Caudate nucleus (tissue), 63 donors: ENCODE measurements at places on chromosomes 2 and 18.

- peak; percentile 20 for DNase-seq
Measured at GRCh38 chr18:78722386-78722785, 257.2 kb upstream of the SALL3 start.

- DNase-seq, result no peak
Measured at GRCh38 chr2:63379451-63379850, 208.8 kb downstream of the WDPCP start.

DNA sequence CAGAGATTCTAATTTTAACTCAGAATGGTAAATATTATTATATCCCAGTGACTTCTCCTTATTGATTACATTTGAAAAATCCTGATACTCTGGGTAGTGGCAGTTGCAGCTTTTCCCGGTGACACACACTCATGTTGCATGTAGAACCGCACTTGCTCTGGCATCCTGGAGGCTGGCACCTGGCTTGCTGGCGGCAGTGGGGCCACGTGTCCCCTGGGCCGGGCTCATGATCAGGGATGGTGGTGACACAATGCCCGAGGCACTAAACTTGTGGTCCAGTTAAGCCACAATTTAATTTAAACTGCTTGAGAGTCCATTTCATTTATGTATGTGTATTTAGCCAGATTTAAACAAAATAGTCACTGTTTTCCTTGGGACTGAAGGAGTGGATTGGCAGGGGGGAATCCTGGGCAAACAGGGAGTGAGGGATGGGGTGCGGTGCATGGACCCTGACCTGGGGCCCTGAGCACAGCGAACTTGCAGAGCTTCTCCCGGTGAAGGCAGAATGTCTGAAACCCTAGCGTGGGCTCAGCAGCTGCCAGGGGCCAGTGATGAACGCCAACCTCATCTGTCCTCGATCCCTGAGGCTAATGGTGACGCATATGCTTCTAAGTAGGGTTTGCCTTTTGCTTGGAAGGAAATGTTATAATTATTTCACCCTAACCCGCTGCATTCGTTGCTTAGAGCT, 50.0 kb downstream of the KCNG2 start:
- no peak for DNase-seq

DNA sequence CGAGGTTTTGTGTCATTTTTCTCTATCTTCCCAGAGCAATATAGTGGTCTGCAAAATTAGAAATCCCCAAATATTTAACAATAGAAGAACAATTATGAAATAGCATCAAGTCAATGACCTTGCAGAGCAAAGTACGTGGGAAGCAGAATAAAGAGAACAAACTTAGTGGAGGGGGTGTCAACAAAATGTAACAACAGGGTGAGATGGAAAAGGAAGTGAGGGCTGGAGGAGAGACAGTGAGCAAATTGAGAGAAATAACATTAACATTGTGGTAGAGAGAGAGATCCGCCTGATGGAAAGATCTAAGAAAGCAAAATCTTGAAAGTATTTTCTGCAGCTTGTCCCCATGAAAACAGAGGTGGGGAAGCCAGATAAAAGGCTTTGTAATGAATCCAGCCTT, 23.4 kb downstream of the ARHGAP15 start:
- no peak for DNase-seq

DNA sequence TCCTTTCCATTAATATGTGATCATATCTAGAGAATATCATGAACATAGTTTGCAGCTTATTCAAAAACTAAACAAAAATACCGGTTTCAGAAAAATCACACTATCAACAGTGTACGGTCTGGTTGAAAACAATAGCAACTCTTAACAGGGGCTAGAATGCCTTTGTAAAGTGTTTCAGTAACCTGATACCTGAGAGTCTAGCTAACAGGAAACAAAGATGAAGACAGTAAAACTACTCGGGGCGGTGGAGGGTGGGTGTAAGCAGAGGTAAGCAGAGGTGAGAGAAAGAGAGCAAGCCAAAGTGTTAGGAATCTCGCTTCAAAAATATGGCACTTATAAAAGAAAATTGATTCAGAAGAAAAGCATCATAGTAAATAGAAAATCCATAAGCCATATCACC, 109.0 kb upstream of the RGPD4 start:
- DNase-seq, result no peak

- no peak for DNase-seq
Measured at GRCh38 chr2:41663056-41663455, 384.8 kb upstream of the PKDCC start.

- no peak for DNase-seq
Measured at GRCh38 chr18:41311571-41312547, 643.2 kb upstream of the PIK3C3 start.

GRCh38 chr2:23561088-23561487, 176.1 kb downstream of the KLHL29 start:
- no peak for DNase-seq

DNA sequence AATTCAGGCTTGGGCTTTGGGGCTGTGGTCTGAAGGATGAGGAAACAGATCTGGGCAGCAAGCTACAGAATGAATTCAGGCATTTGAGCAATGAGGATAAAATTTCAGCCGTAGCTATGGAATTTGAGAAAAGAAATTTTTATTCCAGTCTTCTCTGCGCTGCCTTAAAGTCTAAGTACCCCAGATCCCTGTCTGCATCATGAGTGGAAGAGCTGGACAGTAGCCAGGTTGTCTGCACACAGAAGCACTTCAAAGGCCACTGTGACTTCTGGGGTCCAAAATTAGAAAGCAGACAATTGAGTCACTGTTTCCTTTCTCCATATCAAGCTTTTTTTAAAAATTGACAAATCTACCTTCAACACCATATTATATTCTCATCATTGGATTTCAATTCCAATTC, 787.6 kb upstream of the GCFC2 start:
- DNase-seq, result no peak

- DNase-seq, result no peak
Measured at GRCh38 chr2:182980115-182980514, 58.1 kb downstream of the NCKAP1 start.

DNA sequence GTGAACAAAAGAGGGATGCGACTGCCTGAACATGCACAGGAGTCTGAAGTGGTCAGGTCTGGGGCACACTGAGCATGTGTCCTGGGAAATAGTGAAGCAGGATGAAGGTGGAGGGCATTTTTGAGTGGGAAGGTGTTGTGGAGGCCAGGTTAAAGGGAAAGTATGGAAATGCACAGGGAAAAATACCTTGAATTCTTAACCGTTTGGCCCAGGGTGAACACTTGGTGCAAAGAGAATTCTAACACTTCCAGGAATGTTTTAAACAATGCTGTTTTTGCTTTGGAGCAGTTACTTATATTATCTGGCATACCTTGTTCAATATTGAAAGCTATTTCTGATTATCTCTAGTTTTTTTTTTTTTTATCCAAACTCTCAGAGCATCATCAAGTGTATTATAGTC, 623.5 kb downstream of the DCC start:
- DNase-seq, result no peak

GRCh38 chr2:178947006-178947405, 102.9 kb downstream of the CCDC141 start:
- DNase-seq, result no peak

DNA sequence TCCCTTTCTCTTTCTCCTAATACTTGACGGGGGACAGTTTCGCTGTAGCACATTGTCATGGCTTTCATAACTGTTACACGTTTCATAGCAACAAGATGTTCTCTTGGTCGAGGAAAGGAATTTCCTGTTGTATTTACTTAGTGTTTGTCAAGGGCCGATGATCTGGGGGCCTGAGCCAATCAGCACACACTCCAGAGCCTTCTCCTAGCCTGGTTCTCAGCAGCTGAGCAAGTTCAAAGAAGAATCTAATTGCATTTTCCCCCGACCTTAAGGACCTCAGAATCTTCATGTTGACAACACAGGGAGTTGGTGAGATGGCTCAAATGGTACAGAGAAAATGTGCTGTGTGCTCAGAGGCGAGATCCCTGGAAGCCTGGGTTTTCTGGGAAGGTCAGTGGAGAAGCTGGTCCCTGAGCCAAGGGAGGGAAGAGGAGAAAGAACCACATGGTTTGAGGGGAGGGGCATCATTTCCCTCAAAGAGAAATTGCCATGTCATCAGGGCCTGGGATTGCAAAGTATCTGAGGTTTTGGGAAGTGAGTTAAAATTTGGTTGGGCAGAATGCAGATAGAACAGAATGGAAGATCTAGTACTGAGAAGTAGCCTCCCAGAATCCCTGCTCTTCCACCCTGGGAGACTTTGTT, 76.9 kb upstream of the AGAP1 start:
- no peak for DNase-seq

GRCh38 chr2:217127744-217128143, 267.9 kb upstream of the TNP1 start:
- no peak for DNase-seq

- no peak for DNase-seq
Measured at GRCh38 chr2:30984148-30984547, 154.1 kb downstream of the GALNT14 start.

DNA sequence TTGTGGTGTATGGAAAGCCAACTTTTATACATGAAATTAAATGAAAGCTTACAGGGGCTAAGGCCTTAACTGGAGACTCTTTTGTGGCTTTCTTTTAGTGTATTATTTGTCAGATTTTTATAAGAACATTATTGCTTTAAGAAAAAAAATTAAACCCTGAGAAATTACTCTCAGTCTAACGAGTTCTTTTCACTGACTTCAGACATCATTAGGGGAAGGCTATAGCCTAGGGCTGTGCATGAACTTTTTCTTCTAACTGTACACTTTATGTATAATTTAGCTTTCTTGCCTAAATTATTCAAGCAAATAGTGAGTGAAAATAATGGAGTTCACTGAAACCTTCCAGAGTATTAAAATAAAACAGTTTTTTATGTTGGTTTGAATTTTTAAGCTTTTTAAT, 151.1 kb upstream of the MEIS1 start:
- DNase-seq, result no peak

- no peak for DNase-seq
Measured at GRCh38 chr2:120495586-120495985, 149.7 kb downstream of the INHBB start.

- peak; percentile 15 for DNase-seq
Measured at GRCh38 chr18:51802569-51803428, 537.2 kb upstream of the DCC start.

GRCh38 chr2:107466984-107467773, 359.5 kb upstream of the RGPD4 start:
- DNase-seq, result no peak

DNA sequence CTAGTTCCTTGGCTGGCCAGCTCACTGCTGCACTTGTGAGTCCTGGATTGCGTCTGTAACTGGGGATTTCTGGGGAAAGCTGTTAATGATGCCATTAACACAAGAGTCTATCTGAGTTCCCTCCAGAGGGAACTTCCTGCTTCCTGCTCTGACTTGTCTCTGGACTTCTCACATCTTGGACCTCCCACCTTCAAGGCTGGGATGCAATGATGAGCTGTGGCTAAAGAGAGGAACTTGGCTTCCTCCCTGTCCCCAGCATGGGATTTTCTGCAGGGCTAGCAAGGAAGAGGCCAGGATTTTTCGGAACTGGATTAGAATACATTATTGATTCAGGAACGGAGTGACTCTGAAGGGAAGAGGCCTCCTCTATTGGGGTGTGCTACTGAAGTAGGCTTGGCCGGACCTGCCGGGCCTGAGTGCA, 155.5 kb downstream of the CLIP4 start:
- DNase-seq, result no peak

GRCh38 chr2:222319586-222320435, 21.0 kb upstream of the PAX3 start:
- no peak for DNase-seq

- DNase-seq, result no peak
Measured at GRCh38 chr2:187569042-187569441, 14.8 kb upstream of the TFPI start.

DNA sequence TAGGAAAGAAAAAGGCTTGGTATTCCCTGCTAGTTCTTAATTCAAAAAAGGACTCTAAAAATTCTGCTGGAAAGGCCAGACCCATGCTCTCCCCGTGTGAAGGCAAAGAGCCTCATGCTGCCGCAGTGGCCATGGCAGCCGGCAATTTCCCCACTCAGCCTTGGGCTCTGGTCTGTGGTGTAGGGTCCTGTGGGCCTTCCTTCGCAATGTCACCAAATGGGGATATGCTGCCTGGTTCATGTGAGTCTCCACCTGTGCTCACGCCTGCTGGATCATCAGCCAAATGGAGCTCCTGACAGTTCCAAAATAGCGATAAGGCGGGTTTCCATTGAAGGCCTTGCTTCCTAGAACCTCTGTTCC, 282.8 kb upstream of the ATP5MC3 start:
- DNase-seq, result no peak

DNA sequence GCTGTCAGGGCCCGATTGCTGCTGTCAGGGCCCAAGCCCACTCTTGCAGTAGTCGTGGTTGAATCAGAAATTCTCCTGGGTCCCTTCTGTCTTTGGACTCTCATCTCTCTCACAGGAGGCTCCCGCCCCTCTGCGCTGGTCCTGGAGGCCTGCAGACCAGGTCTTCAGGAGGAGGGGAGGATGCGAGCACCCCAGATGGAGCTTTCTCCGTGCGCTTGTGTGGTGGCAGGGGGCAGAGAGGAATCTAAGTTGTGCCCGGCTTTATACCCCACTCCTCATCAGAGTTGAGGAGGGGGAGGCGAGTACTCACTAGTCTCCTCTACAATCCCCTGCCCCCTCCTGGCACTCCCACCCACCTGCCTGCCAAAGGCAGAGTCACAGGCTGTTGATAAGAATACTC, 10.4 kb downstream of the EN1 start:
- DNase-seq, result no peak

GRCh38 chr18:9094307-9095226, 7.9 kb upstream of the NDUFV2 start:
- no peak for DNase-seq

- no peak for DNase-seq
Measured at GRCh38 chr18:79775441-79776221, 22.1 kb upstream of the KCNG2 start.

- DNase-seq, result no peak
Measured at GRCh38 chr2:18490901-18491300, 69.6 kb downstream of the RDH14 start.

- DNase-seq, result no peak
Measured at GRCh38 chr2:65438137-65438899, 5.9 kb upstream of the SPRED2 start.

DNA sequence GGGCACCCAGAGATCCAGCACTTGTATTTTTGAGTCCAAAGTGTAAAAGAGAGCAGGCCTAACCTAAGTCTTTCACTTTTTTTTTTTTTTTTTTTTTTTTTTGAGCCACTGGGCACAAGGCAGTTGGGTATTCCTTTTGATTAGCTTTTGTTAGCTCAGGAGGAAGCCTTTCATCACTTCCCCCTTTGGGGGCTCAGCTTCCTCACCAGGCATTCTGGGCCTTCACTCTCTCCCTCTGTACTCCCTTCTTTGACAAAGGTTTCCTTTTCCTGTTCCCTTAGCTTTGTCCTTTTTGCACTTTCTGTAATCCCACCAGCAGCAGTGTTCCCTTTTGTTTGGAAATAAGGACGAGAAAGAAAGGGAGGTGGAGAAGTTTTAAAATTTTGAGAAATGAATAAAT, 88.2 kb downstream of the PKP4 start:
- no peak for DNase-seq

- no peak for DNase-seq
Measured at GRCh38 chr18:77218642-77219041, 31.0 kb upstream of the GALR1 start.
